ENCODE measurements at places on chromosomes 12 and 14. TPM values are rescaled to one million over a fixed set of nuclear protein-coding genes. Genes with fewer than 3 reads are reported as not detected.

DNA sequence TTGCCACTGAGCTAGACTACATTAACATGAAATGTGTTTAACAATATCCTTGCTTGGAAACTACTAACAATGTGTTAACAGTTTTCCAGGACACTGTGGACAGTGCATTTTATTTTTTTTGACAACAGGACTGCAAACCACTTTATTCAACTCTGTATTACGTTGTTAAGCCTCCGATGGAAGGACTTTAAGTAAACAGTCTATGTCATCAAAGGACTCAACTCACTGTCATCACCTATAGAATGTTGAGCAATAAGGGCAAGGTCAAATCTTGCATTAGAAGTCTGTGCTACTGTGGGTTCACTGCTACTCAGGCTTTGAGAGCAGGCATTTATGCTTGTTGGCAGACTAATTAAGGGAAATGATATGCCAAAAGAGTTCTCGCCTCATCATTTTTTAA lies 483.7 kb downstream of the FLRT2 start:
- no peak for DNase-seq

DNA sequence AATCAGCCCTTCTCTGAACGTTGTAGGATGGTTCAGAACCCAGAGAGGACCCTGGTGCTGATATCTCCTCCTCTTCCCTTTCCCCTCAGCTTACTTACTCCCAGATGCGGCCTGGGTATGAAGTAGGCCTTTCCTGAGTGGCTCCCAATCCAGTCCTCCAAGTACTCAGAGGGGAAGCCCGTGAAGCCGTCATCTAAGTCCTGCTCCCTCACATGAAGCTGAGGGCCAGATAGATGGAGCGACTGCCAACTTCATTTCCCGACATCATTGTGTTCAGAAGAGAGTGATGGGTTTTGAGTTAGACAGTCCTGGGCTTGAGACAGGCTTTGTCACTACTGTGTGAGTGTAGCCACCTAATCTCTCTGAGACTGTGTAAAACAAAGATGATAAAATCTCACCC lies 2.7 kb downstream of the APOLD1 start:
- no peak for DNase-seq

Gene SLC2A14
- total RNA-seq: 0.07 TPM

- no peak for DNase-seq
Observed at GRCh38 chr12:69059465-69060457, 126.8 kb upstream of the CPM start.

Gene AHNAK2
- total RNA-seq: 0.07 TPM

Gene NRIP2
- total RNA-seq: not detected

- no peak for DNase-seq
Observed at GRCh38 chr12:12979126-12979525, 20.9 kb downstream of the HEBP1 start.

- DNase-seq: no peak
Observed at GRCh38 chr12:4031703-4032291, 158.6 kb upstream of the PARP11 start.

DNA sequence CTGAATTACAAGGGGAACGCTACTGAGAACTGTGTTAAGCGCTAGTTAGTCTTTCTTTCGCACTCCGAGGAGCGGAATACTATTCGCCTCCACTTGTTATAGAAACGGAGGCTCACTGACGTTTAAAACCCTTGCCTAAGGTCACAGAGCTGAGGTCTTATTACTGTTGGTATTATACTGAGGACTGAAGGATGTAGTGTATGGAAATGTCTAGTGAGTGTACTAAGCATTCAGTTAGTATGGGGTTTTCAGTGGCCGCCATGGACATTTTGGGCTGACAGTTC lies 826 bp downstream of the ACADS start:
- no peak for DNase-seq

- DNase-seq: no peak
Observed at GRCh38 chr12:40137252-40137651, 31.4 kb upstream of the SLC2A13 start.

GRCh38 chr14:57652769-57653168 lies 159.1 kb upstream of the CCDC198 start:
- DNase-seq: no peak

- DNase-seq: no peak
Observed at GRCh38 chr12:92216092-92216491, 70.4 kb upstream of the BTG1 start.

Gene GPR84
- total RNA-seq: 1.8 TPM

- no peak for DNase-seq
Observed at GRCh38 chr14:36430169-36430568, 89.9 kb downstream of the NKX2-1 start.

Gene CCDC196
- total RNA-seq: not detected
